ENCODE measurements at places on chromosomes 7 and 10.

- DNase-seq, result no peak
Measured at GRCh38 chr10:130412317-130412716, 276.1 kb downstream of the GLRX3 start.

- DNase-seq, result no peak
Measured at GRCh38 chr7:155803418-155804376, 8.6 kb downstream of the SHH start.

- DNase-seq, result no peak
Measured at GRCh38 chr7:29490094-29490607, 73.5 kb upstream of the PRR15 start.

GRCh38 chr7:99734987-99735386 is at the start of gene CYP3A7:
TSS of gene CYP3A7 (minus strand) at chr7:99735196. CDS start at chr7:99735093, 103 bp downstream.
- no peak for DNase-seq

- DNase-seq, result no peak
Measured at GRCh38 chr7:84337429-84337828, 142.8 kb upstream of the SEMA3A start.

DNA sequence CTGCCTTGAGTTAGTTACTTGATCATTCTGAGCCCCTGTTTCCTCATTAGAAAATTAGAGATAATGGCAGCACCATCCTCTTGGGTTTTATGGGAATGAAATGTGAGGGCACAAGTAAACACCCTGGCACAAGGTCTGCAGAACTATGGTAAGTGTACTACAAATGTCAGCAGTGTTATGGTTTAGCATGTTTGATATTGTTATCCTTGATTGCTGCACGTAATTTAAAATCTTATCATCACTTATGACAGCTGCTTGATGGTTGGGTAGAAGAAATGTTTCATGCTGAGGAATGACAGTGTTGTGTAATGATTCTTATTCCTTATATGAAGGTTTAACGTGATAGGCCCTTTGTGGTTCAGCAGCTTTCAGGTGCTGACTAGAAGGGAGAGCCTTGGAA is 134.3 kb downstream of the KAT6B start:
- DNase-seq, result no peak

- peak; percentile 83 for DNase-seq
Measured at GRCh38 chr7:17139081-17139480, 159.4 kb upstream of the AHR start.

DNA sequence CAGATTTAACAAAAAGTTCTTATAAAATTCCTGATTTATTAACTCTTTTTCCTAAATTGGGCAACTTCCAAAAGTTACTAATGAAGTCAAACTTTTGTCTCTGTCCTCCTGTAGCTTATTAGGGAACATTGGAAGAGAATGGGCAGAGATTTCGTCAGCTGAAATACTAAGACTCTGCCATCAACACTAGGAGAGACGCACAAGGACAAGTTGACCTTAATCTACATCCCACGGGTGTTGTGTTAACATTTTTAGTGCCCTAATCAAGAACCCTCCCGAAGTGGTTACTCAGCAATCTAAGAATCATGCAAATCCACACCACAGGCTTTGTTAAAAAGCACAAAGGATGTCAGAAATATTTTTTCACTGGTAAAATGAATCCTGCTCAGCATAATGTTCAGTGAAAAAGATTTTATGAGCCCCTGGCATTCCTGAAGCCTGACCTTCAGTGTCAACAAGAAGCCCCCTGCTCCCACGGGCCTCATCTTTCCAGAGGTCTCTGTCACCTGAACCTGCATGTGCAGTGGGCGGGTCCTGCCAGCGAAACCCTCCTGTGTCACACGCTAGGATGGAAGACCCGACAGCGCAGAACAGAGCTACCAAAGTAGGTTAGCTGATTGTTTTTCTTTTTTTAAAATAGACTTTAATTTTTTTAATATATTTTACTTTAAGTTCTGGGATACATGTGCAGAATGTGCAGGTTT is 70.6 kb upstream of the AKR1E2 start:
- DNase-seq, result no peak

GRCh38 chr10:44313761-44314165 is 71.1 kb downstream of the CXCL12 start:
- no peak for DNase-seq

- DNase-seq, result no peak
Measured at GRCh38 chr10:89030791-89031190, 40.2 kb downstream of the FAS start.

GRCh38 chr7:67364441-67365017 is 367.9 kb downstream of the TYW1 start:
- no peak for DNase-seq

Measured in CD4-positive, alpha-beta T cell treated with Interleukin-2 at 100 ng/mL for 4 hours (primary cell).